SIG-M5 (cell line): ENCODE measurements at places on chromosomes 4 and X.

DNA sequence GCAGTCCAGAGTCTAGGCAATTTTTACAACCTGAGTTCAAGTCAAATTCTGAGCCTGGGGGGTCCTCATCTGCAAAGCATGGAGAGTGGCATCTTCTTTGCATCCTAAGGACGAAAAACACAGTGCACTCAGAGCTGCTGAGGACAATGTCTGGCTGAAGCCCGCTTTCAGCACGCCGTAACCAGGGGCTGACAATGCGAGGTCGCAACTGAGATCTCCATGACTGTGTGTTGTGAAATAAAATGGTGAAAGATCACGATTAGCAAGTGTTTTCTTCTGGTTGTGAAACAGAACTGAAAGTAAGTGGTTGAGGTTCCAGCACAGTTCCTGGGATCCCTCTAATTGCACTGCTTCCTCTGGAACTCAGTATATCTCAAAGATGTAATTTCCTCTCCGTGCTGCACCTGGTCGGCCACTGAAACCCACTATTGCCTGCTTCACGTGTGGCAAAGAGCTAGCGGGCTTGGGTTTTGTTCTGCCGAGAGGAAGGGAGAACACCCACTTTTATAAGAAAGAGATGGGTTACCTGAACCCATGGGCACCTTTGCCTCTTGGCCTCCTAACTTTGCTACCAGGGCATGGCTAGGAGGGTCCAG, 7.7 kb upstream of the F11 start:
- peak; percentile 4 for DNase-seq

GRCh38 chr4:125370478-125370877, 55.7 kb downstream of the FAT4 start:
- no peak for DNase-seq

GRCh38 chrX:13266641-13267345, 53.1 kb downstream of the ATXN3L start:
- no peak for DNase-seq

DNA sequence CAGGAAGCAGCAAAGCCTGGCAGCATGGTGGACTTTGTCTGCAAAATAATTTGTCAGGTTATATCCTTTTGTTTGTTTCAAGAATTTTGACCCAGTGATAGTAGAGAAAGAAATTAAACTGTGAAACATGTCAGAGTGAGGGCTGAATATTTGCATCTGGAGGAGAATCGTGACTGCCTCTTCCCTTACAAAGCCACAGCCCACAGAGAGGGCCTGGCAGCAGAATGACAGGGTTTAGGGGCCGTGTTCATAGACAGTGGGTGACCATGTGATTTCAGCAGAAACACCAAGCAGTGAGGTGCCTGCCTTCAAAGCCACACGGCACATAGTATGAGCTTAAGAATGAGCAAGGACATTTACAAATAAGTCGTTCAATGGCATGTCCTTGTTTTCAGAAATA, 24.4 kb upstream of the PLAC8 start:
- no peak for DNase-seq

DNA sequence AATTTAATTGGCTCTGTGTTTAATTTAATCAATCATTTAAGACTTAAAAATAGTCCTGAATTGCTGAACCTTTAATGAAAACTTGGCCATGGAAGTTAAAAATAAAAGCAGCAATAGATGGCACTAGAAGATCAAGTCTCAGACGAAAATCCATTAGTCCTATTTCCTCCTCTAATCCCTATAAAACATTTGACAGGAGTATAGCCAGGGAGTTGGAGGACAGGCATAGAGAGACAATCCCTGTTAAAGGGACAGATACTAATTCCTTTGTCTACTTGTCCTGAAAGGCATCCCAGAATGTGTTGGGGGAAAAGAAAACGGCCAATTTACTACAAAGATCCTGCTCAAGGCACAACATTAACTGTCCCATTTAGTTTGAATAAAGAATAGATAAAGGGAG, 276.3 kb upstream of the TACR3 start:
- no peak for DNase-seq

DNA sequence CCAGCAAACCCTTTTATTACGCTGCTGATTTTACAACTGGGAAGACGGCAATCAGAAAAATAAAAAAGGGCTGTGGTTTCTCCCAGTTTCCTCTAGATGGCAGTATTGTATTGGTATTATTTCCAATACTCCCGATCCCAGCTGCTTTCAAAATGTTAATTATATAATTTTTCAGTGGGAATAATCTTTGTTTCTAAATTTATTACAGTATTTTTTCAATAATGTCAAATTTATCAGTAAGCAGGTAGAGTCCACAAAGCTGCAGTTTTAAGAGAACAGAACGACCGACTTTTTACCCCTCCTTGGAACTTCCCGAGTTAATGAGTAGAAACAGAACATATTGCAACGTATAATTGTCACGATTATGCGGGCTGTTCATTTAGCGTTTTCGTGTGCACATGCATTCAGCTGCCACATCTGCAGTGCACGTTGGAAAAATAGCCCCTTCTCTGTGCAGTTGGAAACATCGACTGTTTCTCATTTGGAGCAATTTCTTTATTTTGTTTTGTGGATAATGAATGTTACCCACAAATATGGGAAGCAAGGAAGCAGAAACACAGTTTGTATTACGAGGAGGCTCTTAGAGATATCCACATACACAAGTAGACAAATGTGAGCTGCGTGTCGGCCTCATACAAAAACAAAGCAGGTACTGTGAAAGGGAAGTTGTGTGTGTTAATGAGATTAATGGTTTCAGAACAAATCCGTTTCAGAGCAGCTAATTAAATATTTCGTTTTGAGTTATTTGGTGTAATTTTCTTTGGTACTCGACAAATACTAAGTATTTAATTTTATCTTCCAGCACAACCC, 188.0 kb downstream of the STIM2 start:
- no peak for DNase-seq

GRCh38 chr4:112808001-112808400, 171.1 kb downstream of the LARP7 start:
- no peak for DNase-seq

DNA sequence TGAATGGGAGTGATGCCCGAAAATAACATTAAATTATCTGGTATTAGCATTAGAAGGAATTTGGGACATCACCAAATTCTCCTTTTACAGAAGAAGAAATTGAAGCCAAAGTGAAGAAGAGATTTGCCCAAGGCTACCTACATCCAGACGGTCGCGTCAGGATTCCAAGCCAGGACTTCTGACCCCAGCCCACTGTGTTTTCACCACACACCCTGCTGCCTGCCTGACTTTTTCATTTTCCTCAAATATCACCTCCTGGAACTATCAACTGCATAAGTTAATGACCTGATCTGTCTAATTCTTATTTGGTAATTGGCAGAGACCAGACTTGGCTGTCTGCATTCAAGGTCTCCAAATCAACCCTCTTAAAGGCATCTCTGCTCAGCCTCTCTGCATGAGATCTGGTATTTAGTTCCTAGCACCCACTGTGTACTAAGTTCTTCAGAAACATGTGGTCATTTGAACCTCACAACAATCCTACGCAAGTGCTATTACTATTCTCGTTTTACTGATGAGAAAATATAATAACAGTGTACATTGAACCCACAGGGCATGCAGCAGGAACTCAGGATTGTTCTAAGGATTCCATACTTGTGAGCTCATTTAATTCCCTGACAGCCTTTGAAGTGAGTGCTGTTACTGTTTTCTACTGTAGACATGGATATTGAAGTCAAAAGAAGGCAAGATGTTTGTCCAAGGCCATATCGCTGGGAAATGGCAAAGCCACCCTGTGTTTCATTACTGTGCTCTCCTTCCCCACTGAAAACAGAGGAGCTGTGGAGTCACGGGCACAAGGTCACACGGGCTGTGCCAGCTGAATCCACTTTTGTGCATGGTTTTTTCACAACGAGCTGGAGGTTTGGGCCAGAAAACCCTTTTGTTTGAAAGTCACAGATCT, 195.2 kb upstream of the C1QTNF7 start:
- no peak for DNase-seq

DNA sequence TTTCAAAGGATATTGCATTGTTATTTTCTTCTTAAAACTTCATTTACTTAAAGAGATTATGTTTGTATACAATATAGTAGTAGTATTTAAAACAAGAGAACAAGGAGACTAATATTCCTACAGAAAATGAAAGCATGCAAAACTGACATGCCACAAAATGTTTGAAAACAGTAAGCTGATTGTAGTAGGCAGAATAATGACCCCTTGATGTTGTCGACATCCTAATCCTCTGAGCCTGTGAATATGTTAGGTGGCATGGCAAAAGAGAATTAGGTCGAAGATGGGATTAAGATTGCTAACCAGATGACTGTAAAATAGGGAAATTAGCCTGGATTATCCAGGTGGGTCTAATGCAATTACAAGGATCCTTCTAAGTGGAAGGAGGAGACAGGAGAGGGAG, 522.2 kb upstream of the NR3C2 start:
- no peak for DNase-seq

DNA sequence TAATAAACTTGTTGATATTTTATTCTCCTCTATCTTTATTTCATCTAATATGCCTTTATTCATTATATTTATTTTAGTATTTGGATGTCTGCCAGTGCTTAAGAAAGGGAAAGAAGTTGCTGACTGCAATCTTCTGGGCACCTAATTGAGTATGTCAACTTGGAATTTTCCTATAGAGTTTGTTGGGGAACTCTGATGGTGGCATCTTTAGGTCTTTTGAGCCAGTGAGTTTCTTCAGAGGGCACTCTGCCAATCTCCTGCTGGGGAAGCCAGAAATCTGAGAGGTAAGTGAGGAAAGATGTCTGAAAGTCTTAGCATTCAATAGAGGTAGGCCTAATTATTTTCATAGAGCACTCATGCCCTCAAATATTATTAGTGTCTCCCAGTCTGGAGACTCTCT, 475.0 kb downstream of the GABRG1 start:
- DNase-seq, result no peak

GRCh38 chr4:7737268-7737645, 202.4 kb downstream of the AFAP1 start:
- no peak for DNase-seq

DNA sequence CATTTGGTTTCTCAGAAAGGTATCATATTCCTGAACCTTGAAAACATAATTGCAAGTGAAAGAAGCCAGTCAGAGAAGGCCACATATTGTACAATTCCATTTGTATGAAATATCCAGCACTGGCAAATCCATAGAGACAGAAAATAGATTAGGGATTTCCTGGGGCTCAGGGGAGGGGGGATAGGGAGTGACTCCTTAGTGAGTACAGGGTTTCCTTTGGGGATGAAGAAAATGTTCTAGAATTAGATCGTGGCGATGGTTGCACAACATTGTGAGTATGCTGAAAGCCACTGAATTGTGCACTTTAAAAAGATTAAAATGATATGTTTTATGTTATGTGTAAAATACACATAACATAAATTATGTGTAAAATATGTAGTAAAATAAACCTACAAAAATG, 10.3 kb downstream of the XPNPEP2 start:
- no peak for DNase-seq

GRCh38 chrX:50204364-50204899, at the start of gene CCNB3:
Gene CCNB3, plus strand, starts transcription at chrX:50204765. Its CDS starts 80,399 bp downstream, at chrX:50285164.
- DNase-seq, result no peak

GRCh38 chrX:47373198-47373597, 2.8 kb downstream of the ZNF157 start:
- no peak for DNase-seq

GRCh38 chr4:48439988-48440387, 43.2 kb upstream of the SLC10A4 start:
- no peak for DNase-seq

DNA sequence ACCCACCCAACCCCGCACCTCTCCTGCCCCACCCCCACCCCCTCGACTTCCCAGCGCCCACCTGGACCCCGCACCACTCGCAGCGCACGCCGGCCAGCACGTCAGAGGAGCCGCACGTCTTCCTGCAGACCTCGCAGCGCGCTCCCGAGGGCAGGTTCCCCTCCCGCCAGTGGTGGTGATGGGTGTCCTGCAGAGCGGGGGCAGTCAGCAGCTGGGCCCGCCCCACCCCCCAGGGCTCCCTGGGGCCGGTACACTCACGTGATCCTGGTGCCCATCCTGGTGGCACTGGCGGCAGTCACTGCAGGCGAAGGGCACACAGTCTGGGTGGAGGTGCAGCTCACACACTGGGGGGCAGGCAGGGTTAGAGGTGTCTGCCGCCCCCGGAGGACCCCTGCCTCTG, 5.1 kb downstream of the DGKQ start:
- DNase-seq, result no peak

DNA sequence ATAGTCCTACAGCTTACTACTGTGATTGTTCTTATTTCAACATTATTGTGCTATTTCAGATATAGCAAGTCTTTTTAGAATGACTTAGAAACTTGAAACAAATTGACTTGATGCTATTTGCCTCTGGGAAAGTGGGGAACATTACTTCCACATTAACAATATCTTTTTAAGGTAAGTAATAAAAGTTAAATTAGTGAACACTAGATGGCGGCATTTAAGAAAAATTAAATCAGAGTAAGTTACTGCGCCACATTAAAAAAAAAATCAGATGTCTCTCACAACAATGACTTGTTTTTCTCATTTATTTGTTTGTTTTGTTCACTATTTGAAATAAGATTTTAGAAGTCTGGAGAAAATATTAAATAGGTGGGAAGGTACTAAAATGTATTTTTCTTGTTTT, 1026.9 kb upstream of the SLIT2 start:
- DNase-seq, result no peak

GRCh38 chrX:78237127-78237526, 90.3 kb downstream of the CYSLTR1 start:
- no peak for DNase-seq

- DNase-seq, result no peak
These were observed 5.8 kb upstream of the NRK start for GRCh38 chrX:105816517-105816916.

GRCh38 chr4:87092389-87093141, 127.9 kb downstream of the KLHL8 start:
- DNase-seq, result no peak

DNA sequence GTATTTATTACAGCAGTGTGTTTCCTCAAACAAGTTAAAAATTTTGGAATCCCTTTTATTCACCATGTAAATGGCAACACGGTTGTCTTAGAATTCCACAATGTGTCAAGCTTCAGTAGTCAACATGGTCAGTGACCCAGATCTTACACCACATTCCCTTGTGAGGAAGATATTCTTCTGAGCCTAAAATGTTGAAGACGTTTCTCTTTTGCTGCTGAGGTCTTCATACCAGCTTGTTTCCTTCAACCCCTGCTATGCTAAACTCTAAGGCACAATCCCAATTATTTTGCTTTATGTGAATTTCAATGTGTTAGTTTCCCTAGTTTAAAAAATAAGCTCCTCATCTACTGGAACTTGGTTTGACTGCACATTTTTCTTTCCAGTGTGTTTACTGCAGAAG, 17.6 kb upstream of the LDB2 start:
- no peak for DNase-seq

DNA sequence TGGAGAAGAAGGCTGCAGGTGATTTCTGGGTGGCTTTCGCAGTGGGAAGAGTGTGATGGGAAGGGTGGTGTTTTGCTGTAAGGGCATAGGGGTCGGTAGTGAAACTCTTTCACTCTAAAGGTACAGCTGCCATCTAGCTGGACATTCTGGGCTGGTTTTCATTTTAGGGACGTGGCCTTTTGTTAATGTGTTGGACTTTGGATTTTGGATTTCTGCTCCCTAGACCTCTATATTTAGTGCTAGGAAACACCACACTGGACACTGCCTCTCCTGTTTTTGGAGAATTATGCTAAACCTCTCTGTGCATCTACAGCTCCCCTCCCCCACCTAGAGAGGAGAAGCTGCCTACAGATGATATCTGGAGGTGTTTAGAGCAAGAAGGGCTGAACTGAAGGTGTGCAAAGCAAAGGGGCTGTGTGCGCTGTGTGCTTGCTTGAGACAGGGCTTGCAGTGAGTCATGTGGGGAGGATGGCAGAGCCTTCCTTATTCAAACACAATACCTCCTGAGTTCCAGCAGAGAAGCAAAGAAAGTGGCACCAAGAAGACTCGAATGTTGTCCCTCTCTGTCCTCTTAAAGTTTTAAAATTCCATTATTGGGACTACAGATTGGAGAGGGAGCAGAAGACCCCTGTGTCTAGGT, 47.9 kb downstream of the STARD8 start:
- no peak for DNase-seq
